ENCODE measurements at places on chromosomes 4 and X.

DNA sequence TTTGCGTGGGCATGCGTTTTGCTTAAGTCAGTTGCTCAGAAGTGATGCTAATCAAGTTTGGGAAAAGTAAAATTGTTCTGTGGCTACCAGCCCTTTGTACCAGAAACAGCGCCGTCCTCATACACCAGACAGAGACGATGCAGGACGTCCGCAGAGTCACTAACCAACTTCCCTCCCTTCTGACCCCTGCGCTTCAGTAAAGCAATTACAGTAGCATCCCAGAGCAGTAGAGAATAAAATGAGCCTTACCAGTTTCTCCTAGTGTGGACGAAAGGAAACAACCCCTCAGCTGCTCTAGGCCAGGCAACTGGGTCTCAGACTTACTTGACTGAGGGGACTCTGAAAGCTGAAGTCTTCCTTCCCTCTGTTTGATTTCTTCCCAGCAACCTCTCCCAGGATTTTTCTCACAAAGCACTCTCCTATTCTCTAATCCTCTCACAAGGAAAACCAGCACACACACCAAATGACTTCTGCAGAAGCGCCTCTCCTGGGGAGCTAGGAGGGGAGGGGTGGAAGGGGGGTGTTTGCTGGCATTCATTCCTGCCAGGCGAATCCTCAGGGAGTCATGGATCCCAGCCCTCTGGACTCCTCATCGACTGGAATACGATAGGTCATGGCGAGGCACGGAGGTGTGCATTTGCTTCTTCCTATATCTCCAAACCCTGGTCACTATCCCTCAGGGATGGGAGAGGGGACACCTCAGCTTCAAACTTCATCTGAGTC is 56.0 kb upstream of the MID1 start:
- DNase-seq, result no peak

GRCh38 chr4:147658501-147658900 is 25.5 kb downstream of the PRMT9 start:
- no peak for DNase-seq

DNA sequence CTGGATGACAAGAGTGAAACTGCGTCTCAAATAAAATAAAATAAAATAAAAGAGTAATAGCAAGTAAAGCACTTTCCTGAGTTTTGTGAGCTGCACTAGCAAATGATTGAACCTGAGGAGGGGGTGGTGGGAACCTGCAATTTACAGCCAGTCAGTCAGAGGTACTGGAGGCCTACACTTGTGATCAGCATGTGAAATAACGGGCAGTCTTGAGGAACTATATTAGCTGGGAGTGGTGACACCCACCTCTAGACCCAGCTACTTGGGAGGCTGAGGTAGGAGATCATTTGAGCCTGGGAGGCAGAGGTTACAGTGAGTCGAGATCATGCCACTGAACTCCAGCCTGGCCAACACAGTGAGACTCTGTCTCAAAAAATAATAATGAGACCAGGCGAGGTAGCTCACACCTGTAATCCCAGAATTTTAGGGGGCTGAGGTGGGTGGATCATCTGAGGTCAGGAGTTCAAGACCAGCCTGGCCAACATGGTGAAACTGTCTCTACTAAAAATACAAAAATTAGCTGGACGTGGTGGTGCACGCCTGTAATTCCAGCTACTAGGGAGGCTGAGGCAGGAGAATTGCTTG is 537.1 kb upstream of the HTR2C start:
- no peak for DNase-seq

DNA sequence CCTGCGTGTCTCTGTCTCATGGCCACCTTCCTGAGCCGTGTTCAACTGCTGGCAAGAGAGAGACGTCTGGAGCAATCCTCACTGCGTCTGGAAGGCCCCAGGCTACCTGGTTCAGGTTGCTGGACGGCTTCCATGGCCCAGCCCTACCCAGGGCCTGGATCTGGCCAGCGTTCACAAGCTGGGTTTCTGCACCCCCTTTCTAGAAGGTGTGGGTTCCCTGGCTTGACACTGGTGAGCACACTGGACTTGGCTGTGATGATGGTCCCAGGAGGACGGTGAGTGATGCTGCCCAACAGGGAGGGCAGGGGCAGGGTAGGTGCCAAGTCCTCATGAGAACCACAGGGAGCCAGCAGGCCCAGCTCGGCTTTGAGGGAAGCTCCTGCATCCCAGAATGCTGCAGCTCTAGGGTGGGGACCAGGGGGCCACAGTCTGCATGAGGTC is 63.4 kb downstream of the HTRA3 start:
- no peak for DNase-seq

- DNase-seq, result no peak
These were observed 24.2 kb downstream of the CXorf58 start for GRCh38 chrX:23932046-23932445.

DNA sequence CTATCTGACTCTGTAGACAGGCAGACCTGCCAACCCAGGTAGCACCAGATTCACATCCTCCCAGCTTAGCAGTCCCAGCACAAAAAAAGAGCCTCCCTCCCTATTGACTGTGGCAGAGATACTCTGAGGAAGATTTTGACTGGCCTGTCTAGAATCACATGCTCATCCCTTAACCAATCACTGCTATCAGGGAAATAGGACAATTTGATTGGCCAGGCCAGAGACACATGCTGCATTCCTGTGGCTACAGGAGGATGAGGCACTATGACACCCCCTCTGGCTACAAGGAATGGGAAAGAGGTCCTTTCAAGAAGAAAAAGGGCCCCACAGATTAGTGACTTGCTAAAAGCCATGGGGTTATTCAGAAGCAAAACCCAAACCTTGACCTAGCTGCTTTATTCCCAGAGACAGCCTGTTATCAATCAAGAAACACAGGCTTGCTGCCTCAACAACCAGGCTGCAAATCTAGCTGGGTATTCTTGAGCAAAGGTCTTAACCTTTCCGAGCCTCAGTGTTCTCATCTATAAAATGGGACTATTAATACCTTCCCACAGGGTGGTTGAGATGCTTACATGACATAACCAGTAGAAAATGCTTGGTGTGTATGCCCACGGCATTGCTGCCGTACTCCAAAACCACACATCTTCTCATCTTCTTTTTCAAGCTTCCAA is 147.6 kb downstream of the BCOR start:
- no peak for DNase-seq

GRCh38 chrX:115360220-115360781 is 70.8 kb downstream of the LUZP4 start:
- DNase-seq, result no peak
